T1000 (cell line): ENCODE measurements at places on chromosomes 2 and 18.

- no peak for DNase-seq
Observed at GRCh38 chr2:112256654-112257053, 1.8 kb upstream of the ZC3H8 start.

DNA sequence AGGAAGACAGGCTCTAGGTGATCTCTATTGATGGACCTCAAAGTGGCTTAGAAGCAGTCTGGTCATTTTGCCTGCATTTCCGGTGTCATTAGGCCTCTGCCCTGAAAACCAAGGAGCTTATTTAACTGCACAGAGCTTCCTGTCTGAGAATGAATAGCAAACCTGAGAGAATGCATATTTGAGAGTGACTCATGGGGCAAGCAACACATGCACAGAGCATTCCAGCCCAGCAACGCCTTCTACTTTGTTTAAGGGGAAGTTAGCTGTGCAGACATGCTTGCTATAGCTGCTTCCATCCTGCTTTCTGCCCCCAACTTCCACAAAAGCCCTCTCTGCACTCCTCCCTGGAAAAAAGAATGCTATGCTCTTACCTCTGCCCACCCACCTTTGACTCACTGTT lies 232.8 kb downstream of the GRB14 start:
- no peak for DNase-seq

DNA sequence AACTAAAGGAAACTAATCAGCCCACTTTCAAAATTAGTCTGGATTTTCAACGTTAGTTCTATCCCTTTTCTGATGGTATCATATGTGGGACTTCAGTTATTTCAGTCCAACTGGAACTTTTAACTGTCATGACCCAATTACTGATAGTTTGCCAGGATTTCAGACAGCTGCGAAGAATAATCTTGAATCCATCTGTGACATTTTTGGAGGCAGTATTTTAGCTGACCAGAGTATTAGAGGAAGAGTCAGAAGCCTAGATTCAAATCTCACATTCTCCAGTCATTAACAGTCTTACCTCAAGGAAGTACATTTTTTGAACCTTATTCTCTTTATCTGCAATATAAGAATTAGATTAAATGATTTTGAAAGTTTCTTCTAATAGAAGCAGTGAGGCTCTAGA lies 81.3 kb downstream of the PTRHD1 start:
- no peak for DNase-seq

DNA sequence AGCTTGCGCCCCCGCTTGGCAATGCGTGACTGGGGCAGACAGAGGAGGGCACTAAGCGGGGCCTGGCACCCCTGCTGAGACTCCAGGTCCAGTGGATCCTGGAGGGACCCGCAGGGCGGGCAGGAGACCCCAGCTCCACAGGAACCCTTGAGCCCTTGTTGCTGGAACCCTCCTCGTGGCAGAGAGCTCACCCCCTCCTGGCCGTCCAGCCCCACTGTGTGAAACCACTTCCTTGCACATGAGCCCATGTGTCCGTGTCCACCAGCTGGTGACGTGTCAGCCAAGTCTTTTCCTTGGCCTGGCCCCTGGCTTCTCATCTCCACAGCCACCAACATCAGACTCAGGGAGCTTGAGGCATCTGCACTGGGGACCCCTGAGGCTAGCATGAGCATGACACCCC lies 38.0 kb downstream of the BIN1 start:
- no peak for DNase-seq

DNA sequence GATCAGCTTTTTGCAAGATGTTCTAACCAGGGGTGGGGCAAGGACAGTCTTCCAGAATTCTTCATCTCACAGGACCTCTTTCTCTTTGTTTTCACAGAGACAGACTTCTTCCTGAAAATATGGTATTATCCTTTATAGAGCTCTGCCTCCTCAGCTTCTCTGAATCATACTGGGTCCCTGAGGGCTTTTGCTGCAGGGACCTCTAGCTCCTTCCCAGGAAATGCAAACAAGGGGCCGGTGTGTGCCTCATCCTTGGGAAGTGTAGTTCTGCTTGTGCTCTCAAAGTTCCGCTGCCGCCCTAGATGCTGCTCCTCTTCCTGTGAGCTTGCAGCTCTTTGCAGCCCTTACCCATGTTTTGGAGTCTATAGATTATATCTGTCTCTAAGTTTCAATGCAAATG lies 99.5 kb upstream of the NPAS2 start:
- DNase-seq, result no peak

GRCh38 chr2:152506843-152507242 lies 171.9 kb downstream of the FMNL2 start:
- DNase-seq, result no peak

- DNase-seq, result no peak
Observed at GRCh38 chr2:38610851-38611801, 8.4 kb upstream of the HNRNPLL start.

DNA sequence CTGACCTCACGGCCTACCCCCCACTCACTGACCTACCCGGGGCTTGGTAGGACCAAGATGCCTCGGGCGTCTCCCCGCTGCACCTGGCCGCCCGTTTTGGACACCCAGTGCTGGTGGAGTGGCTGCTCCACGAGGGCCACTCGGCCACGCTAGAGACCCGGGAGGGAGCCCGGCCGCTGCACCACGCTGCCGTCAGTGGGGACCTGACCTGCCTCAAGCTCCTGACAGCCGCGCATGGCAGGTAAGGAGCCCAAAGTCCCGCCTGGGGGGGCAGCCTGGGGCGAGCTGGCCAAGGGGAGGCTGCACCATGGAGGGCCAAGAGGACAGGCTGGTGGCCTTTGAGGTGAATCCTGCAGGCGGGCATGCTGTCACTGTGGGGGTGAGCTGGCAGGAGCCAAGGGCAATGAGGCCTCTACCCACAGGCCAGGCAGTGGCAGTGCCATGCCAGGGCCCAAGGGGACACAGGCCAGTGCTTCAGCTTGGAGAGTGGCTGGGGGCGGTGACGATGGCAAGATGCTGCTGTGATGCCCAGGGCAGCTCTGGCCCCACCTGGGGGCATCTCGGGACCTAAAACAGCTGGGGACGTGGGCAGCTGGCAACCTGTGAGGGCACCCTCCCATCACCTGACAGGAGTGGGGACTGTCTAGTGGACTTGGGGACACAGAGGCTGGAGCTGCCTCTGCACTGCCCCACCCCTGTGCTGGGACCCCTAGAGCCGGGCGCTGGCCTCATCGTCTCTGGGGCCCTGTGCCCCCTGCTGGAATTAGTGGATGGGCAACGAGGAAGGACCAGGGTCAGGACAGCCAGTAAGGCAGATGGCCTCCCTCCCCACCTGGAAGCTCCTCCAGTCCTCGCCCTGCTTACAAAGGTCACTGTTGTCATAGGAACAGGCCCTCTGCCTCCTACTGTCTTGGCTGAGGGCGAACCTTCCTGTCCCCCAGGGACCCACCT lies 2.0 kb downstream of the ESPNL start:
- no peak for DNase-seq

DNA sequence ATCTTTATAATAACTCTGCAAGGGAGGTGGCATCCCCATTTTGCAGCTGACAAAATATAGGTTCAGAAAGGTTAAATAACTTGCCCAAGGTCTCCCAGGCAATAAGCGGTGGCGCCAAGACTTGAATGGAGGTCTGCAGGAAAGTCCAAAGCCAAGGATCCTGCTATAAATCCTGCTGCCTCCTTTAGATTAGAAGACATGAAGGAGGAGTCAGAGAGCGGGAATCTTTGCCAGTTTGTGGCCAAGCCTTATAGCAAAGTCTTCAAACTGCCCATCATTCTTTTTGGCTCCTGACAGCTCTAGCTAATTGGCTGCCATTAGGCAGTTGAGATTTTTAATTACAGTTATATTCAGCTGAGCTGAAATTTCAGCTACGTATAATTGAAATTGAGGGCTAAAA lies 114.3 kb downstream of the C1D start:
- no peak for DNase-seq

DNA sequence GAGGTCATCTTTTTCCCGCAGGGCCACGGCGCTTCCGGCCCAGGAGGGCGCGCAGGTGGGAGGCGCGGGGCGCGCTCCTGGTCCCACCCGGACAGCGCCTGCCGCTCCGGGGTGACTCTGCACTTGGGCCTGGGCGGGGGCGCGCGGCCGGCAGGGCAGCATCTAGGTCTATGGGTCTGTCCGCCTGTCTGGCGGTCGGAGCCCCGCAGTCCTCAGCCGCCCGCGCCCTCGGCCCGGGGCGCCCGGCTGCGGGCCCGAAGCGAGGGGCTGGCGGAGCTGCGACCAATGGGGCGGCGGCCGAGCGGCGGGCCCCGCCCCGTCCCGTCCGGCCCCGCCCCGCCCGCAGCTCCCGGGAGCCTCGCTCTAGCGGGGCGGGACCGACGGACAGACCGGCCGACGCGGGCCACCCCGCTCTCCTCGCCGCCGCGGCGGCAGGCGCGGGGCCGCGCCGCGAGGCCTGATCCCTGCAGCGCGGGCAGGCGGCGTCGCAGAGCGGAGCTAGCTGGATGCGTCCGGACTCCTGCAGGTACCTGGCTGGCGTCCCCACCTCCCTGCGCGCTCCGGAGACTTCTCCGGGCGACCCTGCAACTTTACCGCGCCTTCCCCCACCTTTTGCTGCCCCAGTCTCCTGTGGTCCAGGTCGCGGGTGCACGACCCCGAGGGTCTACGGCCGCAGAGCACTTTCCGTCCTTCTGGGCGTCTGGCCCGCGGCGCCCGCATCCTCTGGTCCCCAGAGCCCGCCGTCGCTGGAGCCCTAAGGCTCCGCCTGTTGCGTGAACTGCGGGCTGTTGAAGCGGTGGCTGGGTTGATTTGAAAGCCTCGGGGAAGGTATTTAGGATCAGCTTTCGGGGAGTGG lies at the start of gene KCNS3:
TSS of gene KCNS3 (plus strand) at position 387 of the 856 bp plus-strand sequence. CDS start 52,342 bp downstream, outside the sequence.
- DNase-seq, result peak; percentile 10

GRCh38 chr2:12090072-12090471 lies 343.6 kb downstream of the LPIN1 start:
- DNase-seq, result no peak

GRCh38 chr2:58890865-58891525 lies 649.9 kb upstream of the FANCL start:
- no peak for DNase-seq

DNA sequence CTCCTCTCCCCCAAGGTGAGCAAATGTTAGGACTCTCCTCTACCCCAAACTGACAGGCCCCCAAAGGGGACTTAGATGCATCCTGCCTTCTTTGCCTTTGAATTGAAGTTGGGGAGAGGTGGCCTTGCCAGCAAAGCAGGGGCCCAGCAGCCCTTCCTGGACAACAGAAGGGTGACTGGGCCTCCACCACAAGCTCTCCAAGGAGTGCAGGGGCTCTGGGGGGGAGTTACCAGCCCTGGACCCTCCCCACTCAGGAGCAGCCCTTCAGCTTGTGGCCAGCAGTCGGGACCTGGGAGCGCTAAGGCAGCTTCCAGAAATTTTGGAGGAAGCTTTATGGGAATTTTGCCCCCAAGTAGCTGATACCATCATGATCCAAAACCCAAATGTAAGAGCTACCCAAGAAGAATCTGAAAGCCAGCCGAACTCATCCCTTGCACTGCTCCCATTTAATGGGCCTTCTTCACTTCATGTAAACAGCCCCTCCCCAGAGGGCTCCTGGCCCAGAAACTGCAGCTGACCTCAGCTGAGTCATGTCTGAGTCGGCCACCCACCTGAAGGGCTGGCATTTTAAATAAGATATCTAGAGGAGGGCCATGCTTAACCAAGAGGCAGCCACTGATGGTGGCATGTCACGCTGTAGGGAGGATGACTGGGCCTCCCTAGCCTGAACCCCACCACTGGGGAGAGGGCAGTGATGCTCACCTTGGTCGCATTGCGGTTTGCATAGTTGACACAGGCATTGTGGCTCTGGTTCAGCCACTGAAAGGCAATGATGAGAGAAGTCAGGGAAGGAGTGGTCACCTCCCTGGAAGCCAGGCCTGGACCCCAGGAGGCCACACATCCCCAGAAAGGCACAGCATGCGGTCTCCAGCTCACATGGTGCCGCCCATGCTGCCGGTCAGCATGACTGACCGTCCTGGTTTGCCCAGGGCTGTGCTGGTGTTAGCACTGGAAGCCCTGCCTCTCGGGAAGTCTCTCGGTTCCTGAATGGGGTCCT lies 71.5 kb downstream of the SFXN5 start:
- DNase-seq, result peak; percentile 25

DNA sequence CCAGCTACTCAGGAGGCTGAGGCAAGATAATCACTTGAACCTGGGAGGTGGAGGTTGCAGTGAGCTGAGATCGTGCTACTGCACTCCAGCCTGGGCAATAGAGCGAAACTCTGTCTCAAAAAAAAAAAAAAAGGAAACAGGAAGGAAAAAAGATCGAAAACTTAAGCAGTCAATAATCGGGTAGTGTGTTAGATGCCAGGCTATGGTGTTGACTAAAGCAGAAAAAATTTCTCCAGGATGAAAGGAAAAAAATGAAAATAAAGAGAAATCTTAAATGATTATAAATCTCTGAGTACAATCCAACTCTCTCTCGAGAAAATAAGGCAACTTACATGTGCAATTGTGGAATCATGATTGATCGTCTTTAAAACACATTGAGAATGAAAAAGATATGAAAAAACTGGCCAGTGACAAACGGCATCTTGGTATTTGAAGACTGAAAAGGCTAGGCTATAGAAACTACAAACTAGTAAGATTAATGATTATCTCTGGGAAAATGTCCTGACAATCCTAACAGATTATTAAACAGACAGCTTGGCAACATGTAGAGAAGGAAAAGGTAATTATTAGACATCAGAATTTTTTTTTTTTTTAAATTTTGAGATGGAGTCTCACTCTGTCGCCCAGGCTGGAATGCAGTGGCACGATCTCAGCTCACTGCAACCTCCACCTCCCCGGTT lies 16.3 kb upstream of the EPHA4 start:
- DNase-seq, result no peak

GRCh38 chr2:148719941-148720436 lies 75.4 kb downstream of the EPC2 start:
- DNase-seq, result no peak

DNA sequence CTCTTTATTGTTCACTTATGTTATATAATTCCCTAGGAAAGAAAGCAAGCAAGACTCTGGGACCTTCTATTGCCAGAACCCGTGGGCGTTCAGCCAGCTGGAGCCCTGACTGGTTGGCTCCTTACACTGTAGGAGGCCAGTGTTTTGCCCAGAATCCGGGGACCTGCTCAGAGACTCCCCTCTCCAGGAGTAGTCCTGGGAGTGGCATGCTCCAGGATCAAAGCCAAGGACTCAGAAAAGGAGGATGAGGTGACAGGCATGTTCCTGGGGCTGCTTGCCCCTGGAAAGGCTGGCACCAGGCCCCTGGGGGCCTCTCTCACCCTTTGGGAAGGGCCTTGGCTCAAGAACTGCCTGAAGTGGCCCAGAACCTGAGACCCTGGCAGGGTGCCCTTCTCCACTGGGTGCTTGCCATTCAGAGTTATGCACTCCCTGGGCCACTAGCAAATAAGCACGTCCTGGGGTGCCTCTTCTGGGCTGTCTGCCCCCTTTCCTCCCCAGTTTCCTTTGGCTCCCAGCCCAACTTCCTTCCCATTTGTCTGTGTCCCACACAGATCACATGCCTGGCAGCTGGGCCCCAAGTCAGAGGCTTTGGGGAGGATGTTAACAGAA lies 19.6 kb upstream of the KIF3C start:
- DNase-seq, result no peak

DNA sequence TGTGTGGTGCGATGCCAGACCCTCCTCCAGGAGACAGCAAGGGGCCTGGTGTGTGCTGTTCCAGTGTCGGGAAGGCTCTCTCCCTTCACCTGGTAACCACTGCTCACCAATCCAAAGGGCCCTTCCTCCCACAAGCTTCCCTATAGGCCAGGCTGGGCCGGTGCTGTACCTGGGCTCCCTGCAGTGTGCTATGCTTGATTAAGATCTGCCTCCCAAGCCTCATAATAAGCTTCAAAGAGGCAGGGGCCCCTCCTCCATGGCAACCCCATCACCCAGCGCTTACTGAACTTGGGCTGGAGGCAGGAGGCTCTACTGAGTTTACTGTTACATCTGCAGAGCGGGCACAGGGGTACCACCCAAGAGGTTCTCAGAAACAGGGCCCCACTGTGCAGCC lies 4.5 kb upstream of the MAL start:
- no peak for DNase-seq

- DNase-seq, result no peak
Observed at GRCh38 chr2:240260664-240261063, 120.2 kb upstream of the OTOS start.
